ENCODE measurements at places on chromosomes 11 and 22.

DNA sequence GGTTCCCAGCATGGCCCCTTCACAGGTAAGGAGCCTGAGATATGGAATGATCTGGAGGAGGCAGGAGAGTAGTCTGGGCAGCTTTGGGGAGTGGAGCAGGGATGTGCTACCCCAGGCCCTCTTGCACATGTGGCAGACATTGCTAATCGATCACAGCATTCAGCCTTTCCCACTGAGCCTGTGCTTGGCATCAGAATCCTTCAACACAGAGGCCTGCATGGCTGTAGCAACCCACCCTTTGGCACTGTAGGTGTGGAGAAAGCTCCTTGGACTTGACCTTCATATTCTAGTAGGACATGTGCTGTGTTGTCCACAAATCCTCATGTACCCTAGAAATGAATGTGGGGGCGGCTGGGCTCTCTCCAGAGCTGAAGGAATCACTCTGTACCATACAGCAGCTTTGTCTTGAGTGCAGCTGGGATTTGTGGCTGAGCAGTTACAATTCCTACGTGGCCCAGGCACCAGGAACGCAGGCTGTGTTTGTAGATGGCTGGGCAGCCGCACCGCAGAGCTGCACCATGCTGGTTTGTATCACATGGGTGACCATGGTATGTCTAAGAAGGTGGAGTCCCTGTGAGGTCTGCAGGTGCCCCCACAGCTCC, 21.8 kb upstream of the PPP6R3 start:
- no peak overlapping the region for H3K4me3 ChIP-seq
- no peak for DNase-seq

DNA sequence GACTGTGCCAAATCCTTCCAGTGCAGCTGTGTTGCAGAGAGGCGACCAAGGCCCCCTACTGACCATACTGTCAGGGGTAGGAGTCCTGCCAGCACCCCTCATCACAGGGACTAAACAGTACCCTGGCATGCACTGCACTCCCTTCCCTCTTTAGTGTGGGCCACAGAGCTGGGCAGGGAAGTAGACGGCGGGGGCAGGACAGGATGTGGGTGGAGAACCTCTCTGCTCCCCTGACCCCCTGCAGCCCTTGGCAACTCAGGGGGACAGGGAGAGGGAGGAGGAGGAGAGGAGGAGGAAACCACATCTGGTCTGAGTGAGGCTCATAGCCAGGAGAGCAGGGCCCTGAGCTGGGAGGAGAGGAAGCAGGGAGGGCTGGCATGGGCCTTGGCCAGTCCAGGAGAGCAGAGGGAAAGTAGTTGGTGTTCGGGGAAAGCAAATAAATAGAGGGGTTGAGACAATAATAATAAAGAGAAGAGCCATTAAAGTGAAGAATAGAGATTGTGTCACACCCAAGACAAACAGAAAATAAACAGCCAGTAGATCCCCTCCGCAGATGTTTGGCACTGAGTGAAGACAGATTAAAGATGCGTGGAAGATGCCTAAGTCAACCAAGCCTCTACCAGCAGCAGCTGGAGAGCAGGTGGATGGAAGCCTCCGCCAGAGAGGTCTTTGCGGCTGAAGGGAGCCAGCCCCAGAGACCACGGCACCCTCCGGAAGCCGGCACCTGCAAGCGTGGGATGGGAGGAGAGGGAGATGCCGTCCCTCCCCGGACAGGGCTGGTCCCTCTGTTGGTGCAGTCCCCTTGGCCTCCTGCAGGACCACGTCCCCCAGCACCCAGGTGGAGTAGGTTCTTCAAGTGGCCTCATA, 61.5 kb downstream of the RPUSD4 start:
- no peak overlapping the region for H3K4me3 ChIP-seq
- peaks cover 5% of the 10 kb centered on the region for H3K4me1 ChIP-seq
- no peaks in the 10 kb centered on the region for H3K36me3 ChIP-seq
- no peaks in the 10 kb centered on the region for H3K27me3 ChIP-seq
- no peak for DNase-seq
- H3K27ac ChIP-seq: no peak overlapping the region

DNA sequence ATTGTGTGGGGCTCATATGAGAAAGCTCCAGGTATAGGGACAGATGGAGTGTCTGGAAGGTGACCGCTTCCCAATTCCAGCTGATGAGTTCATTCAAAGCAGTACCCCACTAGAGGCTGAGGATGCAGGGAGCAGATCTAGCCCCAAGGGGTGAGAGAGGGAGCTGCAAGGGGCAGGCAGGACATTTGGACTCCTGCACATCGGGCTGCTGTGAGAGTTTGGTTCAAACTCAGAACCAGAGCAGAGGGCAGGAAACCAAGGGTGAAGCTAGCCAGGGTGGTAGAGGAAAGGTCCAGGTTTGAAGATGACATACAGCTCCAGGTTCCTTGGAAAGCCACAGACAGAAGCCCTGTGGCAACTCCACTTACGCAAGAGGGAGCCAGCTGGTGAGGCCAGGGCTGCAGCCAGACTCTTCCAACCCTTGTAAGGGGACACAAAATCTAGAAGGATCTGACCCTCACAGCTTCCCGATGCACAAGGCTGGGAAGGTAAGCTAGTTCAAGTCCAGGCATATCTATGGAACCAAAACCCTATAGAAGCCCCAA, 1.9 kb downstream of the CSNK2A3 start:
- no peaks in the 10 kb centered on the region for H3K4me1 ChIP-seq
- H3K36me3 ChIP-seq: no peaks in the 10 kb centered on the region
- DNase-seq: no peak
- H3K27ac ChIP-seq: no peak overlapping the region

DNA sequence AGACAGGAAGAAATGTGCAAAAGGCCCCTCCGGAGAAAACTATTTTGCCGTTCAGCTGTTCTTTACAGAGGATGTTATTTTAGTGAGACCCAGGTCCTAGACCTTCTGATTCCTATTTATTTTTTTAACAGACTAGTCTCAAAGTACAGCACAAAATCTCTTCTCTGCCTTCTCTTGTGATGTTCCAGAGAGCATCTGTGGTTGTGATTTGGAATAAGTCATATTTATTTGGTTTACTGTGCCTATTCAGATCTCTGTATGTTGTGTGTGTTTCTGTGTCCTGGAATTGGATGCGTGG, 20.1 kb downstream of the LHFPL7 start:
- H3K27me3 ChIP-seq: peaks cover 8% of the 10 kb centered on the region
- DNase-seq: no peak
- H3K27ac ChIP-seq: no peak overlapping the region
- H3K4me1 ChIP-seq: no peaks in the 10 kb centered on the region
- no peaks in the 10 kb centered on the region for H3K36me3 ChIP-seq

DNA sequence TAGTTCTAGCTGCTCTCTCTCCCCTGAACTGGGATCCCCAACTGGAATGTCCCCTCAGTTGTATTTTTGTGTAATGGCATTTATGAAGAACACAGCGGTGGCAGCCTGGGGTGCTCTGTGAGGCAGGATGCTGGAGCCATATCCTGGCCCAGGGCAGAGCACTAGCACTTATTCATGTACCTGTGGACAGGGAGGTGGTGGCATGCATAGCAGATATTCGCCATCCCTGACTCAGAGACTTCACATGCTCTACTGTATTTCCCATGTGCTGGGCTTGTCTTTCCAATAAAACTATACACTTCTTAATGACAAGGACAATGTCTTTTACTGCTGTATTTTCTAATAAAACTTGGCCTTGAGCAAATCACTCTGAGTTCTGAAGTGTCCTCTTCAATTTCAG, 125.3 kb downstream of the ADAMTS15 start:
- no peak for DNase-seq
- H3K27me3 ChIP-seq: no peaks in the 10 kb centered on the region
- H3K36me3 ChIP-seq: no peaks in the 10 kb centered on the region
- no peaks in the 10 kb centered on the region for H3K4me1 ChIP-seq
- H3K4me3 ChIP-seq: no peak overlapping the region

DNA sequence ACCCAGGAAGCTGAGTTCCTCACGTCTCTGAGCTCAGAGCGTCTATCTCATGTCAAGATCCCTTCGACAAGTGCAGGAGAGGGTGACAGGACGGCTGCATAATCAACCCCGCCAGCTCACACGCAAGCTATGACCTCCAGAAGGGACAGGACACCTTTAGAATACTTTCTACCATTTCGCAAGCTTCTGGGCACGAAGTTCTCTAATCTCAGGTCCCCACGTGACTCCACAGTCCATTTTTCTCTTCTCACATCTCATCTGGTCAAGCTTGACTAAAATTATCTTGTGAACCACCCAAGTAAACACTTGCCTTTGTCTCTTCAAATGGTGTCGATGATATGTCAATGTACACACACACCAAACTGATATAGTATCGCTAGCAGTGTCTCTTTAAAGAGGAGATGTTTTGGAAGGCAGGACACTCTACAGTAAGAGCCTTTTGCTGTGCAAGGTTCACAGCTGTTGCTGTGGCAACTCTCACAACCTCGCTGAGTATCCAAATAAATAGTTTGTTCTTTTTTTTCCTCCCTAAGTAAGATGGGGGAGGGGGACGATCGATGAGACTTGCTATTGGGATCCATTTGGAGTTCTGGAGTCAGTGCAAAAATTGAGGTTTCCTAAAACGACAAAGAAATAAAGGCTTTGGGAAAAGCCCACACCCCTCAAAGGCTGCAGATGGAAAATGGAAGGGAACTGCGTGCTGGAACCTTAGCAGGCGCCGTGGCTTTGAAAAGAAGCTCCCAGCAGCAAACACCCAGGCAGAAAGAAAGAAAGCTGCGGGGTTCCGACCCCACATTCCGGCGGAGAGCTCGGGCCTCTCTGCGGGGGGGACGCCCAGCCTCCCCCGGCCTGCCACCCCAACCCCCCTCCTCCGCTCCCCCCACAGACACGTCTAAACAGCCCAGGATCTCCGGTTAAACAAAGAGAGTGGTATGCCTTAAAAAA, 215.4 kb upstream of the UBASH3B start:
- H3K27me3 ChIP-seq: peaks cover 2% of the 10 kb centered on the region
- peaks cover 6% of the 10 kb centered on the region for H3K4me1 ChIP-seq
- H3K36me3 ChIP-seq: no peaks in the 10 kb centered on the region
- H3K27ac ChIP-seq: no peak overlapping the region
- DNase-seq: no peak

DNA sequence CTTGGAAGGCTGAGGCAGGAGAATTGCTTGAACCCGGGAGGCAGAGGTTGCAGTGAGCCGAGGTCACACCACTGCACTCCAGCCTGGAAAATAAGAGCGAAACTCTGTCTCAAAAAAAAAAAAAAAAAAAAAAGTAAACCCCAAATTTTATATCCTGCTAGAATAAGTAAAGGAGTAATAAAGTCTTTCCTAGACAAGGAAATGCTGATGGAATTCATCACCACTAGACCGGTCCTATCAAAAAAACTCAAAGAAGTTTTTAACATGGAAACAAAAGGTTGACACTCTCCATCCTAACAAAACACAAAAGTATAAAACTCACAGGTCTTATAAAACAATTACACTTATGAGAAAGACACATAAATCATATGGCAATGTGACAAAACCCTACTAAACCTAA, 213.9 kb downstream of the SBF2 start:
- DNase-seq: no peak
- H3K4me1 ChIP-seq: no peaks in the 10 kb centered on the region
- no peaks in the 10 kb centered on the region for H3K36me3 ChIP-seq
- H3K4me3 ChIP-seq: no peak overlapping the region
- H3K27ac ChIP-seq: no peak overlapping the region

DNA sequence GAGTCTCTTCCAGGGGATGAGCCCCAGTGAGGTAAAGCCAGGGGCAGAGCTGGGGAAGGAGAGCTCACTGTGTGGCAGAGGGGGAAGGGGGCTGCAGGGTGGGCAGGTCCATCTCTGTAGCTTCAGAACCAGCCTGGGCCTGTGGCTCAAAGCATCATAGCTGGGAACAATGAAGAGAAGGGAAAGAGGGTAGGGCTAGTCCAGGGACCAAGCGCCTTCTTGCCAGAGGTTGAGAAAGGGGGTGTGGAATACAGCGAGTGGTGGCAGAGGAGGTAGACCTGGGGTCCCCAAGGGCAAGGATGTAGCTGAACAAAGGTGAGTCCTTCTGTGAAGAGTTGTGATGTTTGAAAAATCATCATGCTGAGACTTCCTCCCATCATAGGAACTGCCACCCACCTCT, 1.2 kb upstream of the PLA2G3 start:
- peaks cover 7% of the 10 kb centered on the region for H3K27me3 ChIP-seq
- no peak overlapping the region for H3K27ac ChIP-seq
- H3K4me3 ChIP-seq: no peak overlapping the region
- no peak for DNase-seq
- no peaks in the 10 kb centered on the region for H3K36me3 ChIP-seq

DNA sequence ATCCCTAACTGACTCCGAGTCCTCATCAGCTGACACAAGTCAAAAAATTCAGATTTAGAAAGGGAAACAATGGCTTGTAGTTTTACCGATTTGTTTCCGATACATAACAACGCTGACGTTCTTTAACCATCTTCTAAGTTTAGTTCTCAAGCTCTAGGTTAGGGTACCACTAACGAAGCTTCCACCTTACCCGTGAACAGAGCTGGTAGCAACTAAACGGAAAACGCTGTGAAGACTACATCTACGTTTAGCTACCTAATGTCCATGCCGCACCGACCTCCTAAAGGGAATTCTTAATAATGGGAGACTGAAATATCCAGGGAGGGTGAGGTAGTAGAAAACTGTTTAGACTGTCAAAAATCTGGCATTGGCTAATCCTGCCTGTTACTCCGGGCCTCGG, 1.0 kb downstream of the NUP98 start:
- no peak for DNase-seq
- H3K36me3 ChIP-seq: peaks cover 25% of the 10 kb centered on the region
- H3K4me1 ChIP-seq: peaks cover 7% of the 10 kb centered on the region
- H3K27ac ChIP-seq: no peak overlapping the region
- no peaks in the 10 kb centered on the region for H3K27me3 ChIP-seq

DNA sequence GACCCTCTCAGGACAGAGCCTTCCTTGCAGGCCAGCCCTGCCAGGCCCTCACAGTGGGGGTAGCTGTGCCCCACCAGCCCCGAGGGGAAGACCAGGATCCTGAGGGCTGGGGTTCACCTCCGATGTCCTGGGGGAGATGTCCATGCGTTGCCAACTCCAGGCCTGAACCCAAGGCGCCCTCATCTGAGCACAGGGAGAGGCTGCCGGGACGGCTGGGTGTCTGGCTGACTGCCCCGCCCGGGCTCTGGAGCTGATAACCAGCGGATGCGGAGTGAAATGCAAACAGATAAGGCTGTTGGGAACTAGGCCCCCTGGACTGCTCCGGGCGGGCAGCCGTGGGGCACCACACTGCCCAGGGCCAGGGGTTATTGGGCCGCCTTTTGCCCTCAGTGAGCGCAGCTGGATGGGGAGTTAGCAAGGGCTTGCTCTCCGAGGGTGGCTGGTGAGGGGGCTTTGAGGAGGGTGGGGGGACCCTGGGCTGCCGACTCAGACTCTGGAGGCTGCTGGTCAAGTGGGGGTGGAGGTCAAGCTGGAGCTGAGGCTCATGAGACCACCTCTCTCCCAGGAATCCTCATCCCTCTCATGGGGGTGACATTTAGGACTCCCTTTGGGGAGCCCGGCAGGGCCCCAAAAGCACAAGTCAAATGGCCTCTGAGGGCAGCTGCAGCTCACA, 5.6 kb upstream of the MUC6 start:
- no peak overlapping the region for H3K27ac ChIP-seq
- no peak for DNase-seq
- H3K36me3 ChIP-seq: no peaks in the 10 kb centered on the region

GRCh38 chr11:71933141-71933933, 4.5 kb downstream of the RNF121 start:
- DNase-seq: no peak
- no peak overlapping the region for H3K4me3 ChIP-seq
- no peak overlapping the region for H3K27ac ChIP-seq
- H3K36me3 ChIP-seq: no peaks in the 10 kb centered on the region

- H3K27me3 ChIP-seq: peaks cover 76% of the 10 kb centered on the region
- no peaks in the 10 kb centered on the region for H3K36me3 ChIP-seq
- peak overlapping the region; percentile 30 for H3K4me3 ChIP-seq
- DNase-seq: no peak
- no peak overlapping the region for H3K27ac ChIP-seq
- peaks cover 11% of the 10 kb centered on the region for H3K4me1 ChIP-seq
Measured at GRCh38 chr22:48489551-48490499, 1337.8 kb downstream of the BRD1 start.

All from thymus (tissue), 14 donors.